Fibroblast of lung (primary cell): ENCODE measurements at places on chromosomes 6 and 20. TPM values are rescaled to one million over a fixed set of nuclear protein-coding genes. Genes with fewer than 3 reads are reported as not detected.

The PKIB gene
- total RNA-seq, result 0.51 and 1.3 TPM in 2 replicates

The RHAG gene
- total RNA-seq, result not detected in 2 replicates

The SAMD10 gene
- 0.77 and 0.99 TPM in 2 replicates for total RNA-seq

The HLA-DQA1 gene
- total RNA-seq, result 0.26 TPM in 1 of 2 replicates, not detected in the other

The FABP7 gene
- not detected in 2 replicates for total RNA-seq
